ENCODE measurements at places on chromosomes 5 and 9. TPM values are rescaled to one million over a fixed set of nuclear protein-coding genes. Genes with fewer than 3 reads are reported as not detected.

DNA sequence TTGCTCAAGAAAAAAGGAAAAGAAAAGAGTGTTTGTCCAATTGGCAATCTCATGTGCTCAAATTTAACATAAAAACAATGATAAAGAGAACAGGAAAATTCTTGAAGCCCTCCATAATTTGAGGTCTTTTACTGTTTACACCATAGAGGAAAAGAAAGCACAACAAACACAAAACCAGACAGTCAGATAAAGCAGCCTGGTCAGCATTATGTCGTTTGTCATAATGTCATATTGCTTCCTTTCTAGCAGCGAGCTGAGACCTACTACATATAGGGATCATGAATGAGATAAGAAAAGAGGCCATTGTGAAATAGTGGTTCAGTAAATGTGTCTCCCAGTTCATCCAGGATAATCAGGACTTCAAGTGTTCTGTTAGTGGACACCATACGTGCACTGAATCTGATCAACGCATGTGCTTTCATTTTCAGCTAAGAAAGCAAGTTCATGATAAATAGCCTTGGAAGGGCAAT is 64.7 kb upstream of the SELENOP start:
- DNase-seq = no peak

- no peak for DNase-seq
Observed at GRCh38 chr5:171927345-171927941, 79.0 kb downstream of the FBXW11 start.

GRCh38 chr5:2719332-2719731 is 32.1 kb downstream of the IRX2 start:
- DNase-seq = no peak

GRCh38 chr9:111909444-111909843 is 12.8 kb downstream of the UGCG start:
- DNase-seq = no peak

- DNase-seq = no peak
Observed at GRCh38 chr5:137370096-137371071, 128.7 kb downstream of the SPOCK1 start.

DNA sequence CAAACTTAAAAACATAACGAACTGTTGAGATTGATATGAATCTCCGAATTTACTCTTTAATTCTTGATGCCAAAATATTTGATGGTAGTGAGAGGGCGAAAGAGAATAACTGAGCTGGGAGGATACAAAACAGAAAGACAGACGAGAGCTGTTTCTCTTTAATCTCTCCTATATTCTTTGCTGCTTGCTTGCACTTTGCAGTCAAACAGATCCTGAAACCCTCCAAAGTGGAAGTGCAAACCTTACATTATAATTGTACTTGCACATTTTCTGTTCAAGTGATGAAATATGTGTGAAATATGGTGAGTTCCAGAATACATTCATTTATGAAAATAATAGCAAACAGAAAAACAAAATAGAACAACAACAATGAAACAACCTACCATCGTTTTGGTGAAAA is 63.8 kb downstream of the PAM start:
- DNase-seq = no peak

- no peak for DNase-seq
Observed at GRCh38 chr9:134293611-134294152, 32.6 kb upstream of the RXRA start.

DNA sequence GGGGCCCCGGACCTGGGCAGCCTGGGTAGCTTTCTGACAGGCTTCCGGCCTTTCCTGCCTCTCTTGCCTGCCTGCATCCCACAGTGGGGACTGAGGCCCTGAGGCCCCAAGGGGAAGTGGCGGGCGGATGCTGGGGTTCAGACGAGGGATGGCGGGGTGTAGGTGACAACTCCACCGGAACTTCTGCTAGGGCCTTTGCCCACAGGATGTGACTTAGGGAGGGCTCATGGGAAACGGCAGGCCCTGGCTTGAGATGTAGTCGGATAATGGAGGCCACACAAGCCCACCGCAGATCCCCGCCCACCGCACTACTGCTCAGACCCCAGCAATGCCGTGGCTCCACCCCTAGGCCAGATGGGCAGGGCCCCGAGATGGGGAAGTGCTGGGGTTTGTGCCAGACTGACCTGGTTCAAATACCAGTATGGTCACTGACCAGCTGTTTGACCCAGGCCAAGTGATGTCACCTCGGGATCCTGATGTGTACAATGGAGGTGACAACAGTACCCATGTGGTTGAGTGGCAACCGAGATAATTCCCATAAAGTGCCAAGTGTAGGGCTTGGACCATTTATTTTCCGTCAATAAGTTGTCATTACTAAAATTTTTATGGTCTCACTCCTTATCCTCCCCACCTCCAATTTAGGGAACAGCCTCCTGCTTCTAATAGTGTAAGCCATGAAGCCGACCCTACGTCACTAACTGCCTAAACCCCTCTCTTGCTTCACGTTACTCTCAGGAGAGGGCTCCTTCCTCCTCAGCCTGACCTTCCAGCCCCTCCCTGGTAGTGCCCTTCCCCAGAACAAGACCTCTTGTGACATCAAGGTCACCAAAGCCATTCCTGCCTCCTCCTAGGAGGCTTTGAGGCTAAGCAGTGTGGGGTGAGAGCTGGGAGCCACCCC is 2.5 kb upstream of the CDK9 start:
- DNase-seq = peak; percentile 84

- DNase-seq = no peak
Observed at GRCh38 chr5:169742771-169743296, 105.8 kb downstream of the DOCK2 start.

DNA sequence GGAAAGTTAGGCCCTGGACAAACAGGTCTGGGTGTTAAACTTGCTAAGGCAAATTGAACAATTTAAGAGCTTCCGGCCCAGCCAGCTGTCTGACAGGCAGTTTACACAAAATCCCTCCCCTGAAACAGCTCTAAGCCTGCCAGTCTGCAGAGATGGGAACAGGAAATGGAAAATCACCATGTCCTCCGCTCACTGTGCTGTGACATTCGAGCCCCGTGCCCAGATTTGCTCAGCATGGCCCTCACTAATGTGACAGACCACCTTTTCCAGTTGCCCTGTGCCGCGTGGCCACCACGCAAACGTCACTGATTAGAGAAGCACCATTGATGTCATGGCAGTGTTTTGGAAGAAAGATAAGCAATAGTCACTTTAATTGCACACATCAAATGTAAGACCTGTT is 41.0 kb downstream of the CCNJL start:
- peak; percentile 32 for DNase-seq

- DNase-seq = no peak
Observed at GRCh38 chr5:155017610-155018009, 4.1 kb downstream of the KIF4B start.

DNA sequence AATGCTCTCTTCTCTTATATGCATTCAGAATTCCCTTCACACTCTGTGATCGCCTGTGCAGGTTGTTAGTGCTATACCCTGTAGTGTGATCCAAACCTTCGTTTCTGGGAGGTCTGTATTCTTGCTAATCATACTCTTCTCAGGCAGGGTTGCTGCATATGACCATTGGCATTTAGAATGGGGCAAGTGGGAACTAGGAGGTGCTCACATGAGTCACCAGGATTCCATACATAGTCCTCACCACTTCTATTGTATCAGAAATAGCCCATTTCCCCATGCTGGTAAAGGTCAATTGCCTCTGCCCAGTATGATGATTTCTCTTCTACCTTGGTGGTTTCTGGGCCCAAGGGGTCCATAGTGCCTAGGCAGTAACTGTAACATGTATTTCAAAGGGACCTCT is 443.5 kb upstream of the CDH6 start:
- no peak for DNase-seq

DNA sequence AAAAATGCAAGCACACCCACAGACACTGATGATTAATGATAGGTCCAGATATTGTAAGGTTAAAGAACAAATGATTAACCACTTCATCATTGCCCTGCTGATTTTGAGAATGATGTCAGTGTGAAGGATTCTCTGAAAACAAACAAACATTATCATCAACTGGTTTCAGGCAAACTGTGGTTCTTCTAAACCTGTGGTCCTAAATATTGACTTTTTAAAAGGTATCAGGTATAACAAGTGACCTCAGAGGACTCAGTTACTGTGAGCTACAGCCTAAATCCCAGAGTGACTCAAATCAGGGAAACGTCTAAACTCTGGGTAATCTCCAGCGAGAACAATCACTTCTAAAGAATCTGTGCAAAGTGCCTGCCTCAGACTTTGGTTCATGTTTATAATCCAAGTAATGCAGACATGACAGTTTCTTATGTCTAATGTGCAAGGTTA is 172.3 kb upstream of the CDH6 start:
- DNase-seq = no peak

- DNase-seq = peak; percentile 72
Observed at GRCh38 chr5:68369457-68370125, 154.0 kb downstream of the PIK3R1 start.

GRCh38 chr9:33719581-33720374 is 75.6 kb upstream of the PRSS3 start:
- DNase-seq = peak; percentile 74

- no peak for DNase-seq
Observed at GRCh38 chr5:139895647-139896046, 100.0 kb downstream of the PSD2 start.

- peak; percentile 77 for DNase-seq
Observed at GRCh38 chr9:128550226-128550625, 2.2 kb upstream of the SPTAN1 start.

DNA sequence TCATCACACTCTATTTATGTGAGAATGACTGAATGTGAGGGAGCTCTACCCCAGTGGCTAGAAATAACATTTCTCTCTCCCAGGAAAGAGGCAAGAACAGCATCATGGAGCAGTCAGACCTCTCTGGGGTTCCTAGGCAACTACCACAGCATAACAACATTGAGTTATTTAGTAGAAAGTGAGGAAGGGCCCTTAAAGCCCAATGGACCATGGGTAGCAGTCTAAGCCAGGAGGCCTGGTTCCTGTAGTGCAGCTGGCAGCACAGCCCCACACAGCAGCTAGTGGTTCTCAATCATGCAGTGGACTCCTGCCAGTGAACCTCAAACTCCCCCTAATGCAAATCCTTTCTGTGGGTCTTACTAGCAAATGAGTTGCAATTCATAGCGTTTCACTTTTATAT is 55.3 kb downstream of the SPEF2 start:
- DNase-seq = peak; percentile 65

DNA sequence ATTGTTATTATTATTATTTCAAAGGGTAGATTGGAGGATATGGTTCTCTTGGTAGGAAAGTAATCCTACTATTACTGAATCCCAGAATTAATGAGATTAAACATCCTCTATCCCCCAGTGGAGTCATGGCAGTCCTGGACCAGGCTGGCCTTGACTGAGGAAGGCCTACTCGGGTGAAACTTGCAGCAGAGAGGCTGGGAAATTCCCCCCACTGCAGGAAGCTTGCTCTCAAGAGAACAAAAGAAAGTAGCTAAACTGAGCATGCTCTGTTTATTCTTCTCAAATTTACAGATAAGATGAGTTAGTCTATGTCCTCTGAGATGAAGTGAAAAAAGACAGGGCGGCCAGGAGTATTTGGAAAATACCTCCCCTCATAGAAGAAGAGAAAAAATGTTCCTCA is 233.9 kb upstream of the RPS23 start:
- DNase-seq = peak; percentile 47

GRCh38 chr5:149500922-149501582 is 50.2 kb downstream of the CSNK1A1 start:
- no peak for DNase-seq

DNA sequence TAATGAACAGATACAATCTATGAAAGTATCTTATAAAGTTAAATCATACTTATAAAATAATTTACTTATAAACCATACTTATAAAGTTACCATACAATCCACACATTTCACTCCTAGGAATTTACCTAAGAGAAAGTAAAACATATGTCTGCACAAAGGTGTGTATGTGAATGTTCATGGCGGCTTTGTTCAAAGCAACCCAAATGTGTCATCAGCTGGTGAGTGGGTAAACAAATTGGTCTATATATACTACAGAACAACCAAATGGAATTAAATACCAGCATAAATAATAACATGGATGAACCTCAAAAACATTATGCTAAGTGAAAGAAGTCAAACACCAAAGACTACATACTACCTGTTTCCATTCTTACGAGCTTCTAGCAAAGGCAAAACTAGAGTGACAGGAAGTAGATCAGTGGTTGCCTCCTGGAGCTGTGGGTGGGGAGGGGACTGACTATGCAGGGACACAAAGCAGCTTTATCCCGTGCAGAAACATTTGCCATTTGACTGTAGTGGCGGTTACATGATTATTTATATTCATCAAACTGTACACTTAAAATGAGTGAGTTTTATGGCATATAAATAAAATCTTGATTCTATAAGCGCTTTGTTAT is 10.6 kb downstream of the TRAF1 start:
- DNase-seq = peak; percentile 75

GRCh38 chr9:113185271-113185670 is 34.5 kb downstream of the SLC31A2 start:
- no peak for DNase-seq

The KDM3B gene
- total RNA-seq = 40.9 TPM

The DCTN4 gene
- 49.0 TPM for total RNA-seq

The TAF11L10 gene
- not detected for total RNA-seq

The ATP10B gene
- not detected for total RNA-seq

The EGFLAM gene
- not detected for total RNA-seq

The CYLC2 gene
- not detected for total RNA-seq

The DMRT3 gene
- total RNA-seq = not detected

The SLC36A2 gene
- not detected for total RNA-seq

The GABRB2 gene
- not detected for total RNA-seq

The MYO10 gene
- 0.23 TPM for total RNA-seq

The INSL6 gene
- not detected for total RNA-seq

The TAS2R1 gene
- total RNA-seq = not detected

The SPINK4 gene
- total RNA-seq = not detected

The GDNF gene
- not detected for total RNA-seq

The GADD45G gene
- 1.6 TPM for total RNA-seq

The IL9 gene
- 48.1 TPM for total RNA-seq

Data from activated CD4-positive, alpha-beta T cell treated with anti-CD3 and anti-CD28 coated beads for 36 hours (primary cell).